ENCODE measurements at places on chromosomes 3 and 15.

- DNase-seq = no peak
These were observed 88.7 kb downstream of the ARNT2 start for GRCh38 chr15:80492874-80493273.

GRCh38 chr15:76062286-76062685 is 2.5 kb downstream of the TMEM266 start:
- no peak for DNase-seq

DNA sequence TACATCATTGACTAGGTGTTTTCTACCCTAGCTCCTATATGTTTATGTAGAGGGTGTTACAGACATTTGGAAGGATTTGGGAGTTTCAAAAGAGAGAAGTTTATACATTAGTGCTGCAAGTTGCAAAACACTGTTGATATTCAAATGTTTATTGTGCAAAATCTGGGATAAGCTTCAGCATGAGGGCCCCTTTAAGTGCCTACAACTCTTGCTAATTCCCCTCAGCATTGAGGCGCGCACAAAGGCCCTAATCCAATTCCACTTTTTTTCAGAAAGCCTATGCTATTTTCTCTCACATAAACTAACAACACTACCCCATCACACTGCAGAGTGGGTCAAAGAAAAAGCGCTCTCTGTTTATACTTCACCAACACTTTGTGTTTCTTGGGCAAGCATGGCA is 208.0 kb downstream of the NR2F2 start:
- no peak for DNase-seq

GRCh38 chr3:126685021-126685420 is 19.0 kb upstream of the CHCHD6 start:
- DNase-seq = no peak

DNA sequence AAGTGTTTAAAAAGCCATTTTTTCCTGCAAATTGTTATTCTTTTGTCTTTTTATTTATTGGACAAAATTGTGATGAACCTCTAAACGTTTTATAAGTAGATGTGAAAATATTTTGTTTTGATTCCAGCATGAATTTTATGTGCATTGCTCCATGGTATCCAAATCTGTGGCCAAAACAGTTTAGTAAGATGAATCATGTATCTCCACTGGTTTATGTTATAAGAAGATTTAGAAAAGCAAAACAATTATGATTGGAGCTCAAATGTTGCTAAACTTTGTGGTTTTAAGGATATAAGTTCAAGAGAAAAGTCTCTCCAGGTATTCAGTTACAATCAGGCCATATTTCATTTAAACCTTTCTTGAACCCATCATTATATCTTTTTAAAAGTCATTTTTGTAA is 80.9 kb downstream of the NECTIN3 start:
- no peak for DNase-seq

- DNase-seq = no peak
These were observed 263.8 kb downstream of the TBC1D5 start for GRCh38 chr3:17478673-17479072.

DNA sequence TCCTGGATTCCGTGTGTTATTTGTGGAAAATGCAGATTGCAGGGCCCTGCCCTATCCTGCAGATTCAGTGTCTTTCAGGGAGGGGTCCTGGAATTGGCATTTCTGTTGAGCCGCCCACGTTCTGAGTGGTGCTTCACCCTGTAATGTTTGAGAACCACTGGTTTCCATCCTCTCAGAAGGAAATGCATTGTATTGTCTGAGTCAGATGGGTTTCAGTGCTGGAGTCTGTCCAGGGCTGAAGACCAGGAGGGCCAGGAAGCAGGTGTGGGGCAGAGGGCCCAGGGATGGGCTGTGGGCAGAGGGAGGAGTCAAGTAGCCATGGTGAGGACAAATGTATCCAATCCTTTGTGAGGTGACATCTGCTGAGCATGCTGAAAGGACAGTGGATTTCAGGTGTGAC is 123.8 kb downstream of the SV2B start:
- peak; percentile 63 for DNase-seq

- no peak for DNase-seq
These were observed 34.1 kb upstream of the HACD2 start for GRCh38 chr3:123618768-123619484.
